ENCODE measurements at places on chromosomes 7 and 10.

DNA sequence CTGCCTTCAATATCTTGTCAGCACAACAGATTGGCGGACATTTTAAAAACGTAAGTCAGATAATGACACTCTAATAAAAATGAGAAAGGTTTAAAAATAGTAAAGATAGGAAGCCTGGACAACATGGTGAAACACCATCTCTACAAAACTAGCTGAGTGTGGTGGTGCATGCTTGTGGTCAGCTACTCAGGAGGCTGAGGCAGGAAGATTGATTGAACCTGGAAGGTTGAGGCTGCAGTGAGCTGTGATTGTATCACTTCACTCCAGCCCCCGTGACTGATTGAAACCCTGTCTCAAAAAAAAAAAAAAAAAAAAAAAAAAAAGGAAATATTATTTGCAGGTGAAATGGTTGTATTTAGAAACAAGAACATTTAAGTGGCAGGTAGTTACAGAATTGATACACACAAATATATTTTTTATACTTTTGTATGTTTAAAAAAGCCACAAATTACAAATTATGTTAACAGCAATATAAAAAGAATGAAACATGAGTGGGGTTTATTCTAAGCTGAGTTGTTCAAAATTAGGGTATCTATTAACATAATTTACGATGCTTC is 141.9 kb downstream of the ADK start:
- DNase-seq = peak; percentile 82

GRCh38 chr7:41217306-41217705 is 485.6 kb downstream of the INHBA start:
- no peak for DNase-seq

GRCh38 chr7:2508327-2509215 is 11.0 kb upstream of the LFNG start:
- peak; percentile 24 for DNase-seq

DNA sequence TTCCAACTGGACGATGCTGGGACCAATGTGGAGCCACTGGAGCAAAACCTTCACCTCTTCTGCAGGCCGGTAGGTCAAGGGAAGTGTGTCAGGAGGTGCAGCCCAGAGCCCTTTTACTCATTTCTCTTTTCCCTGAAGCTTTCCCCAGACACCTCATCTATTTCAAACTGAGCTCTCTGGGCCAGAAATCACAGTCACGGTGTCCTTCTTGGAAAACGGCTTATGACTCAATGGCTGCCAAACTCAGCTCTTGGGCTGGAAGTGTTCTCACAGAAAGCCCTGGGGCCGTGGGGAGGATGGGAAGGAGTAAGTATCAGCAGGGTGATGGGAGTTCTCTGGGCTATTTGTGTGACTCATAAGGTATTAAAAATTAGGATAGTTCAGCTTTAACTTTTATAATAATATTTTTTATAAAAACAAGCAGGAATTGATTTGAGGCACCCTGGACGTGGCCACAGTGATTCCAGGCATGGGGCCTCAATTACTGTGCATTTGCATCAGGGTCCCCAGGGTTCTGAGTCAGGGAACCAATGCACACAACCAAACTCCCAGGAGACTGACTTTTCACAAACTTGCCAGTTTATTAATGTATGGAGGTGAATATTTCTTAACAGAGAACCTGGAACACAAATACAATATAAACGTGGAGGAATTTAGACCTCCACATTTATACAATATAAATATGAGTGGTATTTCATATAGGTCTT is 187.4 kb upstream of the TMEM72 start:
- no peak for DNase-seq

GRCh38 chr10:21315645-21316220 is 209.7 kb downstream of the SKIDA1 start:
- DNase-seq = no peak

DNA sequence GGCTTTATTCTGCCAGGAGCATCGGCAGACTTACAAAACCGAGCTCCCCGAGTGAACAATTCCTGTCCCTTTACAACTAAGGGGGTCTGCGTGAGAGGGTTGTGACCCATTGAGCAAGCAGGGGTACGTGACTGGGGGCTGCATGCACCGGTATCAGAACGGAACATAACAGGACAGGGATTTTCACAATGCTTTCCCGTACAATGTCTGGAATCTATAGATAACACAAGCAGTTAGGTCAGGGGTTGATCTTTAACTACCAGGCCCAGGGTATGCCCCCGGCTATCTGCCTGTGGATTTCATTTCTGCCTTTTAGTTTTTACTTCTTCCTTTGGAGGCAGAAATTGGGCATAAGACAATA is 38.1 kb upstream of the GSDME start:
- no peak for DNase-seq

DNA sequence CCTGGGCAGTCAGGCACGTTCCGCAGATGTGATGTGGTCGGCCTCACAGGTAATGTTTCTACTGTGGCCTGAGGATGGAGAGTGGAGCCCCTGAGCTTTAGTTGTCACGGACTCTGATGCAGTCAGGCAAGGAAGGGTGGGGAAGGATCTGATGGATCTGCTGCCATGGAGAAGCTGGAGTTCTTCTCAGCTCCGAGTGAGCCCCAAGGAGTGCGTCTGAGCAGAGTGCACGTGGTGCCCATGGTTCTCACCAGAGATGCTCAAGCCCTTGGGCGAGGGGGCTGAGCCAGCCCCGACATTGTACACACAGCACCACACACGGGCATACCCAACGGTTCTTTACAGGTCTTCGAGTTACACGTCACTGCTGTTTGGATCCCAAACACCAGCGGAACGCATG is 192.5 kb downstream of the EBF3 start:
- no peak for DNase-seq

- DNase-seq = peak; percentile 7
Measured at GRCh38 chr10:77713521-77714280, 76.1 kb upstream of the KCNMA1 start.

- peak; percentile 14 for DNase-seq
Measured at GRCh38 chr10:79182781-79183467, 114.2 kb downstream of the ZMIZ1 start.

DNA sequence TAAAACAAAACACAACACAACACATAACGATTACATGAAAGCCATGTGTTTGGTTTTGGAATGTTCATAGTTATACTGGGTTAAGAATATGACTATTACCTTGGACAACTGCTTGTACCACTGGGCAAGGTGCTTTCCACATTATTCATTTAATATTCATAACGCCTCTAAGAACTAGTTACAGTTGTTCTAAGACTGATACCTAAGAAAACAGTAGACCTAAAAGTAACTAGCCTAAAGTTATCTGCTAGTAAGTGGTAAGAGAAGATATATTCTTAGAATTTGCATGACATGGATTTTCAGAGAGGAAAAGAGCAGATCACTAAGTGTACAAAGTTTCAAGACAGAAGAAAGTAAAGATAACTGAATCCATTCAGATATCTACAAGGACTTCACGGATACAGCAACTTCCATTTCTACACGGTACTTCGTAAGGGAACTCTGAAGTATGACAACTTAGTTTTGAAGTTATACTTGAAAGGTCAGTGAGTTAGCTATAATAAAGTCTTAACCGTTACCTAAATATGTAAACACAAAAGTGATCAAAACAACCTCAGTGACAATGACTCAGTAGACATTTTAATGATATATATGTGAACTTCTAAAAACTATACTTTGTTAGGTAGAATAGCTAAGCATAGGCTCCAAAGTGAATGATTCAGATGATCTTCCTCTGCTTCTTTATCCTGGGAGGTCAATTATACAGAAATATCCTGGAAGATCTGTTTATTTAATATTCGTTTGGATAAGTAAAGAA is 65.1 kb downstream of the MINDY3 start:
- no peak for DNase-seq
